Occipital lobe (tissue), 3 donors: ENCODE measurements at places on chromosomes 6 and 20. TPM values are rescaled to one million over a fixed set of nuclear protein-coding genes. Genes with fewer than 3 reads are reported as not detected.

WFDC12 gene
- not detected for total RNA-seq

PRRT1 gene
- total RNA-seq = 0.78 TPM

GRCh38 chr6:73867411-73867810 is 171.4 kb downstream of the CD109 start:
- no peak for DNase-seq

DNA sequence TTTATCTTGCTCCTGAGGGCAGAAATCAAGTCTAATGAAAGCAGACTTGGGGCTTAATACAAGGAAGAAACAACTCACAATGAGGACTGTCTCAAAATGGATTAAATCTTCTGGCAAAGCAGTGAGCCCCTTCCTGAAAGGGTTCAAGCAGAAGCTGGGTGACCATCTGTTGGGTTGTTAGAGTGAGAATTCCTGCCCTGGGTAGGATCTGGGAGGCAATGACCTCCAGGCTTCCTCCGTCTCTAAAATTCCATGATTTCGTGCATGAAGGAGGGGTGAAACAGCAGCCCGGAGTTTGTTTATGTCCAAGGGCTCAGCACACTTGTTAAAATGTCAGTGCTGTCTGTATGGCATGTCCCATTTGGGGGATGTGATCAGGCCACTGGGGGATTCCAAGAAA is 64.0 kb upstream of the KCNK16 start:
- DNase-seq = no peak

- DNase-seq = no peak
Measured at GRCh38 chr20:63695424-63696305, 787 bp upstream of the TNFRSF6B start.

DNA sequence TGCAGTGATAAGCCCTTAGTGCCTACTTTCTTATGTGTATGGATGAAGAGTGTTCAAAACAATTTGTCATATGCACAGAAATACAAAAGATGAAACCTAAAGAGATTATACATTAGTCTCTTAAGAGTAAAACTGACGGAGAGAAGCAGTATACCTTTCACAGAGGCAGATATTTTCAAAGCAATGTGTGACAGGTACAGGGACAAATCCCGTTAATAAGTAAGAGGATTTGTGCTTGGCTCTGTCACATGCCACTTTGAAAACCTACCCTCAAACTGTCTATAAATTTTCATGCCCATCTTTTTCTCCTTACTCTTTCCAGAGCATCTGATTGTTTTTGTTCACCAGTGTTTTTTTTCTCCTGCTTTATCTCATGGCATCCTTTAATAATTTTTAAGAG is 741.3 kb upstream of the MMS22L start:
- no peak for DNase-seq

DNA sequence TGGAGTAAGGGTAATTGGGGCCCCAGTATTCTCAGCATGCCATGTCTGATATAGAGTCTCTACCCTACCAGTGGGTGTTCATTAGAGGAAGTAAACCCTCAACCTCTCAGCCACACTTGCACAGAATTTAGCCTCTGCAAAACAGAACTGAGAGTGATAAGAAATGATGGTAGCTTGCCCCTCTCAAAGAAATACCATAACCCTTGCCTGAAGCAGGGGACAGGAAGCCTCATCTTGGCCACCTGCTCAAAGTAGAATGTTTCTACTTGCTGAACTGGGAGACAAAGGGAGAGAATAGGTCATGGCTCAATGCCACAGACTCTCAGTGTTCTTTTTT is 33.7 kb downstream of the SPTLC3 start:
- no peak for DNase-seq

DNA sequence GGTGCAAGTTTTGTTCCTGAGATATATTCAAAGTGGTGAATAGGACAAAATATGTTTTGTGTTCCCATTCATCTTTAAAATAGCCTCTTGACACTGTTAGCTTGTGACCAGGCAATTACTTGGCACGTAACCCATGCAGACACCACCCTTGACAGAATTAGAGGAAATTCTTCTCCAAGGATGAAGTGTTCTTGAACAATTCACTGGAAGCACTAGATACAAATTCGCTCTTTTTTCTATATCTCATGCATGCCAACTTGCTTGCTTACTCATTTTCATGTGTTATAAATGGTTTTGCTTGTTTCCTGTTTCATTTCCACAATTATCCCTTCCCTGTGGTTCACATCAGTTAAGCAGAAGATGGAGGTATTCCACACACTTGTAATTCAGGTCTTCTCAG is 105.2 kb upstream of the MAN1A1 start:
- no peak for DNase-seq

DNA sequence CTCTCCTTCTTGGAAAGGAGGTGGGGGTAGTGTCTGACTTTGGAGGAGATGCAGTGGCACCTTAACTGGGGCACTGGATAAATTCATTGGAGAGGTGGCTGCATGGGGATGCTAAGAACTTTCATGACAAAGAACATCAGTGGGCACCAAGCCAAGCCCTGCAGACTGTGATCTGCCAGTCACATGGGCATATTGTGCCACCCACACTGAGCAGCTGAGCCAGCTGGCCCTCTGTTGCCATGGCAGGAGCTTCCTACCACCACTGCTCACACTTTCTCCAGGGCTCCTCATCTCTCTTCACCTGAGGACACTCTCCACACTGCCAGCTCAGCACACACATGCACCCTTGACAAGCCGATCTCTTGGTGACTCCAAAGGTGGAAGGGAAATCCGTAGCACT is 715.6 kb downstream of the QKI start:
- peak; percentile 46 for DNase-seq
